ENCODE measurements at places on chromosomes 5 and 9. TPM values are rescaled to one million over a fixed set of nuclear protein-coding genes. Genes with fewer than 3 reads are reported as not detected.

GRCh38 chr5:33688066-33688465 lies 203.7 kb downstream of the ADAMTS12 start:
- no peaks in the 10 kb centered on the region for H3K27me3 ChIP-seq
- H3K4me1 ChIP-seq: peaks cover 11% of the 10 kb centered on the region
- no peak for DNase-seq
- no peak overlapping the region for H3K4me3 ChIP-seq

DNA sequence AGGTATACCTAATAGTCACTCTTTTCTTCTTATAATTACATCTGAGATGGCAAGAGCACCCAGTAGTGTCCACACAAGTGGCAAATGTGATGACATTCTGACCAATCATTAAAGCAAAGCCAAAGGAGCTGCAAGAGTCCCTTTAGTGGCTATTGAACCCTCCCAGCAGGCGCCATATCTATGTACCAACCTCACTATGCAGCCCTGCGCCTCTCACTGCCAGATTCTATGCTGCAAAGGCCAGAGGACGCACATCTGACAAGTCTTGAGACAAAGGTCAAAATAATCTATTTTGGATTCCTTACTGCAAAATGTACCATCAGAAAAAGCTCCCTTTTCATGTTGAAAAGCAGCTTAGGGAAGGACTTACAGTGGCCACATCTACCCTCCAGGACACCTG lies 47.0 kb downstream of the EPB41L4B start:
- no peaks in the 10 kb centered on the region for H3K4me1 ChIP-seq
- no peaks in the 10 kb centered on the region for H3K36me3 ChIP-seq
- no peak overlapping the region for H3K27ac ChIP-seq
- no peak for DNase-seq
- no peaks in the 10 kb centered on the region for H3K27me3 ChIP-seq
- H3K4me3 ChIP-seq: no peak overlapping the region

GRCh38 chr9:33011831-33012230 lies 10.4 kb upstream of the APTX start:
- DNase-seq: no peak
- H3K4me1 ChIP-seq: no peaks in the 10 kb centered on the region
- H3K36me3 ChIP-seq: no peaks in the 10 kb centered on the region
- H3K27ac ChIP-seq: no peak overlapping the region
- H3K27me3 ChIP-seq: no peaks in the 10 kb centered on the region

GRCh38 chr9:95206143-95206542 lies 111.4 kb downstream of the FANCC start:
- no peaks in the 10 kb centered on the region for H3K27me3 ChIP-seq
- H3K36me3 ChIP-seq: no peaks in the 10 kb centered on the region
- H3K4me3 ChIP-seq: peak overlapping the region; percentile 17
- H3K27ac ChIP-seq: peak overlapping the region; percentile 69

- no peaks in the 10 kb centered on the region for H3K27me3 ChIP-seq
- 0 out of 2 replicates have a peak, but pooled peaks cover 5% of the 10 kb centered on the region for H3K4me1 ChIP-seq
- DNase-seq: no peak
- H3K27ac ChIP-seq: no peak overlapping the region
Observed at GRCh38 chr9:21852754-21853153, 50.3 kb downstream of the MTAP start.

DNA sequence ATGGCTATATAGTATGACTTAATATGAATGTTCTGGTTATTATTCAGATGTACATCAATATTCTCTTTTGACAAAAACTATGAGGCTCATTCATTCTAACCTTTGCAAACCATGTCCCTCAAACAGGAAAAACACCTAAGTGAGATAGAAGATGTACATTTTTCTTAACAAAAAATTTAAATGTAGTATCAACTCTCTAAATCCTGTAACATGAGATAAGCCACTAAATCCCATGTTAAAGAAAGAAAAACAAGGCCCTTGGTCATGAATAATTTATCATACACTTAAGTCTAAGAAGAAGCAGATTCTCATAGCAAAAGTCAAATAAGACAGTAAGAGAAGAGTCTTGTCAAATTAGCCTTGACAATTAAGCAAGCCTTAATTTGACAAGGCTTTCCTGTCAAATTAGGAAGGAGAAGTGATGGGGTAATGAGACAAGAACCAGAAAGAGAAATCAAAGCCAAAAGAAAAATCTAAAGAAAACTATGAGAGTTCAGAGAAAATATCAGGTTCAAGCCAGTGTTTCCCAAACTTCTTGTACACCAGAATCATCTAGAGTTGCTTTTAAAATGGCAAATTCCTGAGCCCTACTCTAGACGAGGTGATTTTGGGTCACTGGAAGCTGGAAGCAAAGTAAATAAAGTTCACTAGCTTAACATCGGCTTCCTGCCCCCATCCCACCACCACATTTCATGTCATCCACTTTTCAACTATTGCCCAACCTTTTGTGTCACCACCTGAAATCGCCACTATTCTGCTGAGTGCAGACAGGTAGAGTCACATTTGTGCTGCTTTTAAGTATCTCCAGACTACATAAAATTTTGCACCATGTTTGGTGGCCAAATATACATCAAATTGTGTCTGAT lies 76.5 kb downstream of the NR6A1 start:
- DNase-seq: no peak
- peak overlapping the region; percentile 98 for H3K27ac ChIP-seq
- peaks cover 55% of the 10 kb centered on the region for H3K4me1 ChIP-seq
- H3K27me3 ChIP-seq: no peaks in the 10 kb centered on the region
- H3K36me3 ChIP-seq: peaks cover 26% of the 10 kb centered on the region

GRCh38 chr5:168917947-168918600 lies 338.9 kb upstream of the PANK3 start:
- no peak overlapping the region for H3K27ac ChIP-seq
- DNase-seq: no peak
- no peaks in the 10 kb centered on the region for H3K36me3 ChIP-seq
- no peaks in the 10 kb centered on the region for H3K27me3 ChIP-seq

GRCh38 chr5:113103330-113103729 lies 126.7 kb downstream of the DCP2 start:
- H3K4me1 ChIP-seq: no peaks in the 10 kb centered on the region
- no peaks in the 10 kb centered on the region for H3K27me3 ChIP-seq
- peaks cover 5% of the 10 kb centered on the region for H3K36me3 ChIP-seq
- DNase-seq: no peak

- peaks cover 10% of the 10 kb centered on the region for H3K36me3 ChIP-seq
- peaks cover 21% of the 10 kb centered on the region for H3K4me1 ChIP-seq
- H3K27ac ChIP-seq: no peak overlapping the region
- no peaks in the 10 kb centered on the region for H3K27me3 ChIP-seq
- H3K4me3 ChIP-seq: no peak overlapping the region
Observed at GRCh38 chr5:73668486-73669111, 42.6 kb downstream of the ARHGEF28 start.

- peak overlapping the region; percentile 48 for H3K4me3 ChIP-seq
- H3K27me3 ChIP-seq: no peaks in the 10 kb centered on the region
- no peak for DNase-seq
- no peak overlapping the region for H3K27ac ChIP-seq
- H3K4me1 ChIP-seq: peaks cover 4% of the 10 kb centered on the region
- no peaks in the 10 kb centered on the region for H3K36me3 ChIP-seq
Observed at GRCh38 chr9:94554078-94554438, 825 bp upstream of the PCAT7 start.

GRCh38 chr5:152855441-152855840 lies 450.4 kb upstream of the NMUR2 start:
- no peak overlapping the region for H3K4me3 ChIP-seq
- no peaks in the 10 kb centered on the region for H3K36me3 ChIP-seq
- H3K4me1 ChIP-seq: no peaks in the 10 kb centered on the region
- H3K27me3 ChIP-seq: no peaks in the 10 kb centered on the region

- DNase-seq: no peak
- H3K4me3 ChIP-seq: no peak overlapping the region
- H3K27me3 ChIP-seq: no peaks in the 10 kb centered on the region
- no peak overlapping the region for H3K27ac ChIP-seq
- H3K4me1 ChIP-seq: no peaks in the 10 kb centered on the region
Observed at GRCh38 chr9:28410411-28410810, 837.1 kb upstream of the C9orf72 start.

- H3K27me3 ChIP-seq: no peaks in the 10 kb centered on the region
- no peak overlapping the region for H3K4me3 ChIP-seq
- peaks cover 50% of the 10 kb centered on the region for H3K36me3 ChIP-seq
- 0 out of 2 replicates have a peak overlapping the region, but pooled peaks have one; percentile 0 for H3K27ac ChIP-seq
- peaks cover 44% of the 10 kb centered on the region for H3K4me1 ChIP-seq
Observed at GRCh38 chr5:143349177-143349576, 54.3 kb downstream of the NR3C1 start.

DNA sequence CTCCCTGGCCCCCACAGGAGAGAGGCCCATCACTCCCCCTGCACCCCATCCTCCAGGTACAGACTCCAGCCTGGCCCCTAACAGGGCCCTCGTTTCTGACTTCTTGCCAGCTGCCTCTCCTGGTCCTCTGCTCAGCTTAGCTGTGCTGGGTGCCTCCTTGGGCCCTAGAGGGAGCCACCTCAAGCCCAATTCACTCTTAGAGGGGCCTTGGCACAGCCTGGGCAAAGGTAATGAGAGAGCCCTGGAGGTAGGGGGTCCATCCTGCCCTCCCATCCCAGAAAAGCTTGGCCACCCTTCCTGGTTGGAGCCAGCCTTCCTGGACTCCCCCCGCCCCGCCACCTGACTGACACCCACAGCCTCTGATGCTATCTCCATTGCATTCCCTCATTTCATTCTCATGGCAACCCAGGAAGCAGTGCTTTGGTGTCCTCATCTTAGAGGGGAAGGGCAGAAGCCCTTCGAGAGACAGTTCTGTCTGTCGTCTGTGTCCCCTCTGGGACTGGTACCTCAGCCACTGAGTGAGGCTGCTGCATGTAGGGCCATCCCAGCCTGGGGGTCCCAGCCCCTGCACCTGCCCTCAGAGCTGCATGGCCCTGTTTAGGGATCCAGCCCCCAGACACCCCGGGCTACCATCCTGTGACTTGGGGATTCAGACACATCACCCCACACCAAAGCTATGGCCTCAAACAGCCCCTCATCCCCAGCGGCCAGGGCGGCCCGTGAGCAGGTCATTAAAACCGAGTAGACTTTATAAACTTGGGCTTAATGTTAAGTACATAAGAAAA lies 95.5 kb downstream of the BARX1 start:
- DNase-seq: no peak
- H3K27ac ChIP-seq: no peak overlapping the region
- H3K27me3 ChIP-seq: peaks cover 11% of the 10 kb centered on the region
- H3K4me1 ChIP-seq: no peaks in the 10 kb centered on the region
- H3K4me3 ChIP-seq: no peak overlapping the region
- H3K36me3 ChIP-seq: no peaks in the 10 kb centered on the region

Gene OTP
- not detected for total RNA-seq

Gene SVEP1
- total RNA-seq: not detected

Gene CDKN2B-AS1
- 2.6 TPM for total RNA-seq

Gene SLC46A2
- total RNA-seq: not detected

Gene IFNA7
- total RNA-seq: not detected

Gene GNA14
- total RNA-seq: 0.45 TPM

Data from SJSA1 (cell line).